HS-27A (cell line): ENCODE measurements at places on chromosomes 3 and 15.

GRCh38 chr3:79960594-79960993 lies 192.8 kb upstream of the ROBO1 start:
- no peak for DNase-seq

DNA sequence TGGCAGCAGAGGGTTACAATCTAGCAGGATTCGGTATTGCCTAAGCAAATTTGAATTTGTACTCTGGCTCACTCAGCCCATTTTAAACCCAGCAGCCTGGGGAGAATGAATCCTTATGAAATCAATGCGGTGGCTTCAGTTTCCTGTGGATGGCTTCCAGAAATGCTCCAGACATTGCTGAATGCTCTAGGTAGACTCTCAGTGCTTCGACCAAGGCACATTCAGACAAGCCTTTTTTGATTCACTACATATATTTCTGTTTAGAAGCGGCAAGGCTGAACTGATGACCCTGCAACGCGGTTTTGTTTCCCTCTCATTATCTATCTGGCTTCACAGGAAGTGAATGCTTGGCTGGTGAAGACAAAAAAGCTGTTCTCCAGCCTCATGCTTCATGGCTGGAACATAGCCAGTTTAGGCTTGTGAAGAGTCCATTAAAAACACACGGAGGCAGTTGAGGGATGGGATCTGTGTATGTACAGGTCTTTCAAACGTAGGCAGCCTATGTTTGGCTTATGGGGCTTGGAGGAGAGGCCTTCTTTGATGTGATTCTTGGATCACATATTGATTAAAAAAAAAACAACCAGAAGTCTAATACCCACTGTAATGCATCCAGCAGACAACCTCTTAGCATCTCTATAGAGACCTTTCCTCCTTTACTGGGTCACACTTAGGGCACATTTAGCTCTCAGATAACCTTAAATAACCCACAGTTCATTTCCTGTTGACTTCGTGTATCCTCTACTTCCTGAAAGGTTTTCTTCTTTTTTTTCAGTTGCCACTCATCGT lies 400.2 kb upstream of the TBL1XR1 start:
- no peak for DNase-seq

GRCh38 chr15:72306211-72306785 lies 13.7 kb downstream of the CELF6 start:
- DNase-seq: no peak

DNA sequence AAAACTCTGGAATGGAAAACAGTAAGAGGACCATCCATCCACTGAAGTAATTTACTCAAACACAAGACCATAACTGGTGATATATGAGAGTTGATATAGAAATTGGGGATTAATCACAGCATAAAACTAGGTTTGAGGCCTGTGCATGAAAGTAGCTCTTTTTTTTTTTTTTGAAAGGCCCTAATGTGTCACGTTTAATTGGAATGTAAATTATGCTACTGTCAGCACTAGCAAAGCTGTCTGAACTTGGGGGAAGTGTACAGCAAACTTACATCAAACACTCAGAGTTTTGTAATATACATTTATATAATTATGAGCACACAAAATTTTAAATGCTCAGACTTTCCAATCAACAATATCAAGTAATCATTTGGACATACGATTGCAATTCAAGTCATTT lies 154.1 kb downstream of the GREM1 start:
- no peak for DNase-seq

DNA sequence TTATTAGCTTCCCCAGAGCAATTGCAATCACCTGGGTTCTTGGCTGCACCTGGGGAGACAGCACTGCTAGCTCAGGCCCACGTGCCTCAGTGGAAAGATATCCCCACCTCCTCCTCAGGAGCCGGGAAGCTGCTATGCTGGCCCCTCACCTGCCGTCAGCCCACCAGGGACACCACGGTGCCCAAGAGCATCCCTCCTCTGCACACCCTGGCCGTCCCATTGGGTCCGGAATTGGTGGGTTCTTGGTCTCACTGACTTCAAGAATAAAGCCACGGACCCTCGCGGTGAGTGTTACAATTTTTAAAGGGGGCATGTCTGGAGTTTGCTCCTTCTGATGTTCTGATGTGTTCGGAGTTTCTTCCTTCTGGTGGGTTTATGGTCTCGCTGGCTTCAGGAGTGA lies 72.3 kb upstream of the MEF2A start:
- DNase-seq: no peak

GRCh38 chr15:74815121-74815934 lies 2.7 kb downstream of the LMAN1L start:
- no peak for DNase-seq

DNA sequence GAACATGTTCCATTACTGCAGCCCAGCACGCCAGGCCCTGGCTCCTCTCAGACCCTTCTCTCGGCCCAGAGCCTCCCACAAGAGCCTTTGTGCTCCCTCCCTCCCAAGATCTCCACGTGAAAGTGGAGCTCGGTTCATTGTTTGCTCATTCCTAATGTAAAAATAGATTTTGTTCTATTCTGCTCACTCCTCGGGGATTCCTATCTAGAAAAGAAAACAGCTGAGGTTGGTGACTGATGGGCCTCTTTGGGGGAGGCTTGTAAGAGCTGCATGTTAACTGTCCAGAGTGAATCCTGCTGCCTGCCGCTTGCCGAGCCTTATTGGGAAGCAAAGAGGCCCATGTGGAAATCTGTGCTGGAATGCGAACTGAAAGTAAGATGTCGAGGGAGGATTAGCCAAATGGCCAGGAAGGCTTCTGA lies 267.1 kb downstream of the LRTM1 start:
- DNase-seq: no peak

- DNase-seq: no peak
These were observed 39.6 kb downstream of the TRIM69 start for GRCh38 chr15:44775953-44776352.

DNA sequence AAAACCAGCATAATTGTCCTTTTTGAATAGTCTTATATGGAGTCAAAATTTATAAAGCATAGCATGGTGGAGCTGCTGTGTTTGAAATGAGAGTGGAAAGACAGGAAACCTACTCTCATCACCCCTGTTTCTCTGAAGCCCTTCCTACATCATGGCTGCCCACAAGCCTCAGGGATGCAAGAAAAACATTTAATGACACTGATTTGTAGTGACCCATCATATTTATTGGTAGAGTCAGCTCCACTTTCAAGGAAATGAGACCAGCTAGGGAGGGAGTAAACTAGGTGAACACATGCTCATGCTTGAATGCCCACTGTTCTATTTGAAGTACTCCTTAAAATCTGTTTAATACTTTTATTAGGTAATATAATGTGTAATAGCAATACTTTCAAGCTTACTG lies 494.3 kb upstream of the KCNMB2 start:
- no peak for DNase-seq

DNA sequence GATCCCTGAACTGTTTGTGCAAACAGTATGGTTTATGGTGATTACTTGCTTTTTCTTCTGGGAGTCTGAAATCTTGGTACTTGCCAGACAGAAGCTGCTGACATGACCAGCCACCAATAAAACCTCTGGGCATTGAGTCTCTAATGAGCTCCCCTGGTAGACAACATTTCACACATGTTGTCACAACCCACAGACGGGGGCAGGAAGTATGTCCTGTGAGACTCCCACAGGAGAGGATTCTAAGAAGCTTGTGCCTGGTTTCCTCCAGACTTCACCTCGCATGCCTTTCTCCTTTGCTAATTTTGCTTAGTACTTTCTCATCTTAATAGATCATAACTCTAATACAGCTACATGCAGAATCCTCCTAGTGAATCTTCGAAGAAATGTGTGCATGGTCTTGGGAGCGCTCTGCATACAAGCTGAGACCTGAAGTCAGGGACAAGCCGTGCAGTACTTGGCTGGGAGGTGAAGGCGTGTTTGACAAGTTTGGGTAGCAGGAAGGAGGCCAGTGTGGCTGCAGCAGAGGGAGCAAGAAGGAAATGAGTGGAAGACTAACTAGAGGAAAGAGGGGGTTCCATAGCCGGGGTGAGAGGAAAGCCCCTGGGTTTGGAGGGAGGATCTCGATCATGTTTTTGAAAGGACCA lies 49.0 kb downstream of the B3GNT5 start:
- no peak for DNase-seq

DNA sequence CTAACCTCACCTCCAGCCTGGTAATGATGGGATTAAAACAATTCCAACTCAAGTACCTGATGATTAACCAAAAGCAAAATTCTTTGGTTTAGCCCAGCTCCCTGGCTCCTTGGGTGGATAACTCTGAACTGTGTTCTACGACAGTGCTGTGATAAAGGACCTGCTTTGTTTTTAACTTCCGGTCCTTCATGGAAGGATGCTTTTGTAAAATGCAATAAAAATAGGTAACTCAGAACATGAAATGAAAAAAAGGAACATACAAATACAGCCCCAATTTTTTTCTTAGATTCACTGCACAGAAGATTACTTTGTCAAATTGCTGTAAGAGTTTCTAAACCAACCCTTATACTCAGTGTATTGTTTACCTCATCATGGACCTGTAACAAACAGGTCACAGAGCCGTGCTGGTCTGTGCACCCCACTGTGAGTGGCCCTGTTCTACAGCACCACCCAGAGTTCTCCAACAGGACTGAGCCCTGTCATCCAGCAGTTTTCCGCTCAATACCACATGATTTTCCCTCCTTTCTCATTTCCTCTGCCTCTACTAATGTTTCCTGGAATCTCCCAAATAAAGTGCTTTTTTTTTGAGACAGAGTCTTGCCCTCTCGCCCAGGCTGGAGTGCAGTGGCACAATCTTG lies 4.9 kb upstream of the PCYT1A start:
- no peak for DNase-seq

- no peak for DNase-seq
These were observed 185.2 kb downstream of the KLF13 start for GRCh38 chr15:31511707-31512310.

DNA sequence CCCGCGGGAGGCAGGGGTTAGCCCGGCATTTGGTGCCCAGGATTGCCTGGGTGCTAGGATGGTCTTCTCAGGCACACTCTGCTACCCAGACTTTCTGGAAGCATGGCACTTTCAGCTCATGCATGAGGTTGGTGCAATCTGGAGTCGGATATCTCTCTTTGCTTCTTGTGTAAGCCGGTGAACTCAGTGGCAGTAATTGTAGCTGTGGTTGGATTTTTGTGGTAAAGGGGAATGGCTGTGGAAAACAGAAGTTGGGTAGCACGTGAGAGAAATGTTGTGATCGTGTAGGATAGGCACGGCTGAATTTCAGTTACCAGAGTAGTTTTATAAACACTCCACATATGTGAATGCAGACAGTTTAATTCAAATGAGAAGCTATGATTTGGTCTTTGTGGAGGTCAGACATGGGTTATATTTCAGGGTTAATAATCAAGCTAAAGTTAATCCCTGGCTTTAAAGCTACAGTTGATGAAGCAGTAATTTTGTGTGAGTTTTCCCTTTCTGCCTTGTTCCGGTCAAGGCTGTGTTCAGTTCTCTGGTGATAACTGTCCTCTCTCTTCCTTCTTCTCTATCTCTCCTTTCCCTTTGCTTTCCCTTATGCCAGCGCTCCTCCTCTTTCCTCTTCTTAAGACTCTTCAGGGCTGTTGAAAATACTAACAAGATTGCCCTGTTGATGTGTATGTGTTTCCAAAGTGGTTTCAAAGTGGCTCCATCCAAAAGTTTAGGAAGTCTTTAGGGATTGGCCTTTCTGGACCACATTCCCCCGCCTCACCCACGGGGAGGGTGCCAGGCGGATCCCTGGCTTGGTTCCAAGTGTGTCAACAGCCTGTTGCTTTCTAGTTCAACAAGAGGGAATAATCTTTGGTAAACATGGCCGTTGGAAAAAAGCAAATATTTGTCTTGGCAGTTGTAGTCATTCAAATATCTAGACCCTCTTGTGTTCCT lies 404.6 kb upstream of the C2CD4B start:
- DNase-seq: peak; percentile 69

- no peak for DNase-seq
These were observed 1.7 kb upstream of the NGLY1 start for GRCh38 chr3:25784971-25785370.

DNA sequence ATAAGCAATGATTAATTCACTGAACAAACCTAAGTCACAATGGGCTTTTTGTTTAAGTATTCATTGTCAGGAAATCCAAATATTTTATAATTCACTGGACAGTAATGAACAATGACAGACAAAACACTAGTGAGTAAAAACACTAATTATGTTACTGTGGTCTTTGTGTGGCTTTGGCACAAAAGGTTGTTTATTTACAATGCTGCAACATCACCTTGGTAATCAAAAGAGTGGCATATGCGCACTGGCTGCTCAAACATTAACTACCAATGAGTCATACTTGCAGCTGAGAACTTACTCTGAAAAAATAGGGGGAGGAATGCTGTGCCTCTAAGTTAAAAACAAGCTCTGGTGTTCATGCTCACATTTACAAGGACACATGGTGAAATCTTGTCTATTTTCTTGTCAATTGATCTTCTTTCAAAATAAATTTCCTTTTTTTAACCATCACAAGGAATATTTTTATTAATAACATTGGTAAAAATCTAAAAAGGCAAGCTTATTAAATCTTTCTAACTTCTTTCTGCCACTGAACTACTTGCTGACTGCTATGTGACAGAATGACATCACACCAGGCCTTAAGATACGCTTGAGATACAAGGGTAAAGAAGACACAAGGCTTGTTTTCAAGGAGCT lies 85.2 kb upstream of the PPIB start:
- peak; percentile 73 for DNase-seq
